Left lobe of liver (tissue), 2 donors: ENCODE measurements at places on chromosomes 11 and 22.

GRCh38 chr22:28398355-28398754 lies 281.3 kb downstream of the TTC28 start:
- DNase-seq: no peak

- no peak for DNase-seq
Measured at GRCh38 chr11:124752471-124753102, 532 bp upstream of the VSIG2 start.

- DNase-seq: no peak
Measured at GRCh38 chr11:73999581-74000306, 9.1 kb downstream of the UCP3 start.

DNA sequence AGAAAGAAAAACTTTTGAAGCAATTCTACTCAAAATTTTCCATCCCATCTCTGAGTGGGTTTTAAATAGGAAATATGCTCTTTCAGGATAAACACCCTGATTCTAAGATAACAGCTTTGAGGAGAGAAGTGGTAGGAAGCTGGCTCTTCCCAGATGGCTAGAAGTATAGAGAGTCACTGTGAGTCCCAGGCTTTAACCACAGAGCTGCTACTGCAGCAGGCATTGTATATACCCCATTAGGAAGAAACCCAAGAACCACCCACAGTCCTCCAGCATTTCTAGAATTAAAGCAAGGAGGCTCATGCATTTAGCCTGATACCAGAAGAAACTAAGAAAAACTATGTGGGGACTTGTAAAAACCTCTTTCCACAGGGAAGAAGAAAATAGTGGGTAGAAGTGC lies 1405.6 kb upstream of the TENM4 start:
- no peak for DNase-seq

DNA sequence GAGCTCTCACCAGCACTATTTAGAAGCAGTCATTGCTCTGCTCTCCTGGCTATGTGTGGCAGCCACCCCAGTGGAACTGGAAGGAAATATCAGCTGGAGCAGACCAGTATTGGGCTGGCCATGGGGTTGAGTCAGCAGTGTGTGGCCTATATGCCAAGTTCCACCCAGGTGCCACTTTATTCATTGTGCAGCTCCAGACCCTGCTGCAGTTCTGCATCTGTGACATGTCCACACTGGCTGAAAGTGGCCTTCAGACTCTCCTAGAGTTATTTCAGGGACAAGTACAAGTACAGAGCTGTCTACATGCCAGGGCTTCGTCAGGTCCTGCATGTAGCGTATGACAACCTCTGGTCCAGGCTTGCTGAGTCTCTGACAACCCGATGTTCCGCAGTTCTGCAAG lies 55.2 kb downstream of the CABIN1 start:
- DNase-seq: no peak

GRCh38 chr11:130554241-130555055 lies 106.0 kb downstream of the ADAMTS15 start:
- DNase-seq: no peak
